ENCODE measurements at places on chromosomes 2 and 18.

DNA sequence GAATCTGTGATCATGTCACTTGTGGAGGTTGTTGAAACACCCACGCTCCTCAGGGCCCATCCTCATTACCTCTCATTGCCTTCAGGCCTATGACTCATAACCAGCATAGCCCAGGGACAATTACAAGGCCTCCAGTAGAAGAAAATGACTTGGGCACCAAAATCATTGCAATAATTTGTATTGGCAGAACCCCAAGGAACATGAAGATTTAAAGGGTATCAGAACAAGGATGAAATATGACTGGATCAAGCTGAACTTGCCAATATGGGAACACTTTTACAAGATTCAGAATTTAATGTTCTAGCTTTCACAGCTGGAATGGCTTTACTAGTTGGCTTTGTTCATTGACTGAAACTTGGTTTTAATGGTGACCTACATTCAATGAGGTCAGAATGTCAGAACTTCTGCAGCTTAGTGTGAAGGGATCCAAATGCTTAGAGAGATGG lies 156.4 kb downstream of the COPS8 start:
- DNase-seq: no peak

DNA sequence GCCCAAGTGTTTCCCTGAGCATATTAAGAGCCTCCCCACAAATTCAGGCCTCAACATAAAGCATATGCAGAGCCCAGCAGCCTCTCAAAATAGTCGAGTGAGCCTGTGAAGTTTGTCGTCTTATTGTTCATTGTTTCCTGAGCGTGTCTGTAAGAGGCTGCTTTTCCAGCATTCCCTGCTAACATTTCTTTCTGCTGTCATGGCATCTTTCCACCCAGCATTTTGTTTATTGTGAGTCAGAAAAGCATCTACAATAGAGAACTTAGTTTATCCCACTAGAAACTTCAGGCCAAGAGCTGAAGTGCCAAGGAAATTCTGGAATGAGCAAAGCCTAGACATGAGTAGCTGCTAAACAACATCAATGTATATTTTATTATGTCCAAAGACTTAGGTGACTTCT lies 46.3 kb upstream of the STAM2 start:
- no peak for DNase-seq

- DNase-seq: no peak
Measured at GRCh38 chr2:159516241-159516758, 100.0 kb downstream of the BAZ2B start.

DNA sequence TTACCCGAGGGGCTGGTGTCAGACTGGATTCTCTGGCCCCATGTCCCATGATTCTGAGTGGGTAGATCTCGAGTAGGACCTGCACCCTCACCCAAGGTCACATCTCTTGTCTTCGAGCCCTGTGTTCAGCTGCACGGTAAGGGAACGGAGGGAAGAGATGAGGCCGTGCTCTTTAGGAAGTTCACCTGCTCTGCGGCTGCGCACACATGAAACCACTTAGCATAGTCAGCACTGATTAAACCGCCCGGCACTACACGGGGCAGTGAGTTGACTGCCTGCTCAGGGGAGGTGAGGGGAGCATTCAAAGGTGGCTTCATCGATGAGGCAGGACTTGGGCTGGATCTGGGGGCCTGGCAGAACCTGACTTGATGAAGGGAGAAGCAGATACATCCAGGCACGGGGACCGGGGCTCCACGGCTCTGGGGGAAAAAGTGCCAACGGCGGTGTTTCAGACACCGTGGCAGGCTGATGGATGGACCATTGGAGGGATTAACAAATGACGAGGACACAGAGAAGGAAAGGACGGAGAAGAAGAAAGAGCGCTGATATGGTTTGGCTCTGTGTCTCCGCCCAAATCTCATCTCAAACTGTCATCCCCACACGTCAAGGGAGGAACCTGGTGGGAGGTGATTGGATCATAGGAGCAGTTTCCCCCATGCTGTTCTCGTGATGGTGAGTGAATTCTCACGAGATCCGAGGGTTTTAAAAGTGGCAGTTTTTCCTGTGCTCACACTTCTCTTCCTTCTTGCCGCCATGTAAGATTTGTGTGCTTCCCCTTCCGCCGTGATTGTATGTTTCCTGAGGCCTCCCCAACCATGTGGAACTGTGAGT lies 248.6 kb downstream of the CYP26B1 start:
- DNase-seq: no peak

- no peak for DNase-seq
Measured at GRCh38 chr18:57925706-57926105, 118.3 kb upstream of the NEDD4L start.

DNA sequence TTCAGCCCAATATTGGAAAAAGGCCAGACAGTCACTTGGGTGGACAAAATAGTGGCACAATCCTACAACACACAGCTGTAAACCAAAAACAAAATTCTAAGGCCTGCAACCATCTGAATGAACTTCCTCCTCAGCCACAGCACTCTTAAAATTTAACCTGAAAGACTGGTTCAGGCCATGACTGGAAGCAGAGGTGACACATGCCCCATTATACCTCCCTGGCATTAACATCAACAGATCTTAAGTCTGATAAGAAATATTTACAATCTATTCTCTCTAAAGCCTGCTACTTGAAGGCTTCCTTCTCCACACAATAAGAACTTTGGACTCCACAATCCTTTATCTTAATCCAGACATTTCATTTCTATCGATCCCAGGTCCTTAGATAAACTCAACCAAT lies 192.4 kb upstream of the LRP1B start:
- no peak for DNase-seq

DNA sequence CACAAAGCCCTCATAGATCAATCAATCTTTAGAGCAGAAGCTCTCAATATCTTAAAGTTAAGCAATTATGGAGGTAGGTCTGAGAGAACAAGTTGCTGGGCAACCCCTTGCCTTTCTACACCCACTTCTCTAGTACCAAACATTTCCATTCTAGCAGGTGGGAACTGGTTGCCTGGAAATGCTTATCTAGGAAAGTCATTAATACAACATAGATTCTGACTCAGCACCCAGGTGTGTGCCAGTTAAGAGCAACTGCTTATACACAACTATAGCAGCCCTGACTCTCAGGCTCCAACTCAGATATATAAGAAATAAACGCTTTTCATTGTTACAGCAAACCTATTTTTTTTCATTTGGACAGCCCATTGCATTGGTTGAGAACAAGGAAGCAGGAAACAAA lies 237.7 kb downstream of the IRS1 start:
- DNase-seq: no peak

DNA sequence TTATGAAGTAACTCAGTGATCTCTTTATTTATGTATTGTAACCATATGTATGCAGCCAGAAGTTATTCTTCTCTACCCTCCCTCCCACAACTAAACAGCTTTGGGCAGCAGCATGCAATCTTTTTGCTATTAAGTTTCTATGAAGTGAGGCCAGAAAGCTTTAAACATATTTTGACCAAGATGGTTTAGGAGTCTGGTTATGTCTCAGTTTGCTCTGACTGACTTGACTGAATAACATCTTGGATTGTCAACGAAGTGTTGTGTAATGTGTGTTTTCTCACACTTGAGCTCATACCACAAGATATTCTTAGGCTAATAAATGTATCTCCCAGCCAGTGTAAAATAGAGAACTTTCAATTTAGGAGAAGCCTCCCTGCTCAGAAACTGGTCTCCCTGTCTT lies 104.3 kb downstream of the TTC27 start:
- no peak for DNase-seq

DNA sequence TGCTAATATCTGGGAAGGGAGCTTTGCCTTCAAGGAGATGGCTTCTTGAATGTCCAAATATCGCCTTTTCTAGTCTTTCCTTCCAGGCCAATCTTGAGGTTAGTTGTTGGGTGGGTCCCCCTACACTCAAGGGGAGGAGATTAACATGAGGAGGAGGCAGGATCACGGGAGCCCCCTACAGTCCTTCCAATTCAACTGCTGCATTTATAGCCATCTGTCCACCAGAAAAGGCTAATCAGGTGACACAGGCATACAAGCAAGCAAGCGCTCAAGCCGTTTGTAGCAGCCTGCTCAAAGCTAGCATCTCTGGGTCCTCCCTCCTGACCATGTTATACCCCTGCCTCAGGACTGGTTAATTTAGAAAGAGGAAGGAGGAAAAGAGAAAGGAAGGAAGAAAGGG lies 87.6 kb downstream of the MRPS9 start:
- DNase-seq: no peak

GRCh38 chr2:110688594-110689091 lies 10.8 kb upstream of the BUB1 start:
- no peak for DNase-seq

GRCh38 chr2:219060821-219061791 lies at the start of gene IHH:
IHH (minus strand) TSS chr2:219060921; CDS start chr2:219060467, 454 bp downstream.
- no peak for DNase-seq

GRCh38 chr18:10557085-10557677 lies 31.4 kb downstream of the NAPG start:
- DNase-seq: no peak

GRCh38 chr18:57446322-57446721 lies 11.1 kb downstream of the ONECUT2 start:
- DNase-seq: no peak

DNA sequence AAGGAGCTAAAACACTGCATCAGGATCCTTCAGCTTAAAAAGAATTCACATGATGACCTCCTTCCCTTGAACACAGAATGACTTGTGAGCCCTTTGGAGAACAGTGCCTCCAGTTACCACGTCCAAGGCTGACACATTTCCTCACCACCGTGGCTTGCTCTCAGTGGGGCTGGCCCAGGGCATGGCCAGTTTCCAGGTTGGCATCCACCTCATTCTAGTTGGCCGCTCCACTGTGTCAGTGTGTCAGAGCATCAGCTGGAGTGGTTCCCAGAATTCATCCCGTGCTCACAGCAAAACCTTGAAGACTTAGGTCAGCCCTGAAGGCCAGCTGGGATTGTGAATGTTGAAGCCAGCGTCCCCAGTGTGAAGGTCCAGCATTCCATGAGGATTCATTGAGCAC lies 158.5 kb downstream of the INSIG2 start:
- no peak for DNase-seq

DNA sequence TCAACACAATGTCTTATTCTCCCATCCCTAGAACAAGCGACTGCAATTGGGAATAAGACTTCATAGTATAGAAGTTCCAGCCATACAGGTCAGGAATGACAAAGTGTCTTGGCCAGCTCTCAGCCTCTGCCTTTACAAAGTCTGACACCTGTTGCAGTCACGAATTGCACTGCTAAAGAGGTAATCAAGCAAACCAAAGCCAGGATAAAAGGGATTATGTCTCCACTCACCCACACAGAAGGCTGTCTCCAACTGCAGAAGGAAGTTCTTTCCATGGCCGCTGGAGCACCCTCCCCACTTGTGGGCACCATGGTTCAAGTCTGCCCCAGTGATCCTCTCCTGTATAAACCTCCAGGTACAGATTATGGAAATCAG lies 114.8 kb upstream of the PKDCC start:
- no peak for DNase-seq

DNA sequence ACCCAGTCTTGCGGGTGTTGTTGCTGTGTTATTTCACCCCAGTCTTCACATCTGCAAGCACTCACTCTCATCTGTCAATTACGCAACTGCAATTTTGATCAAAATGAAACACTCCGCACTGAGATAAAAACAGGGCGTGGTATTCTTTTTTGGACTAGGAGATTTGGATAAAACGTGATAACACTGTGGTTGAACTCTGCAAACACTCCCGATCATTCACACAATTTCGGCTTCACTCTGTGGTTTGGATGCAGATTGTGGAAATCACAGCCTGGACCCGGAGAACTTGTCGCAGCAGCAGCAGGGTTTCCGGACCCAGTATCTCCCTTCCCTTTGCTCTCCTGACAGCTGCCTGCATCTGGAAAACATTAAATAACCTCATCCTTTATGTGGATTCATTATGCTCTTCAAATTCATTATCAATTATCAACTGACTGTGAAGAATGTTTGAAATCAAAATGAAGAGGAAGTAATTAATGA lies 49.4 kb upstream of the APCDD1 start:
- no peak for DNase-seq

- DNase-seq: no peak
Measured at GRCh38 chr2:183029219-183029618, 9.0 kb downstream of the NCKAP1 start.

DNA sequence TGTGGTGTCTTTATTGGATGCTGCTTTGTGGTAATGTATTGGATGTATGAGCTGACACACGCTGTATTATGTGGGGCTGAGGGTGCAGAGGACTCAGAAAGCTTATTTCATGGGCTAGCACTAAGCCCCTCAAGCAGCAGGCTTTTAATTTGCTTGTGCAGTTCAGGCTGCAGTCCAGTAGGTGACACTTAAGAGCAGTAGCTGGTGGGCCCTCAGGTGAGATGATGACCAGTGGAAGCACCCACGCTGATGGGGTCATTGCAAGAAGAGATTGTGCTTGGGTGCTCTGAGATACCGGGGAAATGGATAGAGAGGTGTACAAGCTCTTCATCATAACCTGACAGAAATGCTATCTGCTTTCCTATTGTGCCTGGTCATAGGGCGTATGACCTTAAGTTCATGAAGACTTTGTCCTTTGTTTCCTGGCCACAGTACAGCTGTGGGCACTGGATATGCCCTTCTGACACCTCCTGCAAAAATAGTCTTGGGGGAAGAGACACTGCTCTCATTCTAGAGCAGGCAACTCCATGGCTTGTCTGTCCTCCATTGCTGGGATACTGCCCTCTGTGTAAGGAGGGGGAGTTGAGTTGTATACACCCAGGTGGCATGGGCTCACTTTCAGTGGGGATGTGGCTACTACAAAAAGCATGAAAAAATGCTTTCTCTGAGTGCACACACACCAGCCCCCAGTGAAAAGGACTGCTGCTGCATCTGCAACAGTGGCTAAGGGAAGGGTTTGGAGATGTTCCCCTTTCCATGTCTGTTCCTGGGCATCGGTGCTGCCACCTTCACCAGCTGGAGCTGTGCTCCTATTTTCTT lies 205.7 kb upstream of the ZSWIM2 start:
- DNase-seq: no peak

- DNase-seq: no peak
Measured at GRCh38 chr18:49494660-49495059, 7.6 kb upstream of the C18orf32 start.

DNA sequence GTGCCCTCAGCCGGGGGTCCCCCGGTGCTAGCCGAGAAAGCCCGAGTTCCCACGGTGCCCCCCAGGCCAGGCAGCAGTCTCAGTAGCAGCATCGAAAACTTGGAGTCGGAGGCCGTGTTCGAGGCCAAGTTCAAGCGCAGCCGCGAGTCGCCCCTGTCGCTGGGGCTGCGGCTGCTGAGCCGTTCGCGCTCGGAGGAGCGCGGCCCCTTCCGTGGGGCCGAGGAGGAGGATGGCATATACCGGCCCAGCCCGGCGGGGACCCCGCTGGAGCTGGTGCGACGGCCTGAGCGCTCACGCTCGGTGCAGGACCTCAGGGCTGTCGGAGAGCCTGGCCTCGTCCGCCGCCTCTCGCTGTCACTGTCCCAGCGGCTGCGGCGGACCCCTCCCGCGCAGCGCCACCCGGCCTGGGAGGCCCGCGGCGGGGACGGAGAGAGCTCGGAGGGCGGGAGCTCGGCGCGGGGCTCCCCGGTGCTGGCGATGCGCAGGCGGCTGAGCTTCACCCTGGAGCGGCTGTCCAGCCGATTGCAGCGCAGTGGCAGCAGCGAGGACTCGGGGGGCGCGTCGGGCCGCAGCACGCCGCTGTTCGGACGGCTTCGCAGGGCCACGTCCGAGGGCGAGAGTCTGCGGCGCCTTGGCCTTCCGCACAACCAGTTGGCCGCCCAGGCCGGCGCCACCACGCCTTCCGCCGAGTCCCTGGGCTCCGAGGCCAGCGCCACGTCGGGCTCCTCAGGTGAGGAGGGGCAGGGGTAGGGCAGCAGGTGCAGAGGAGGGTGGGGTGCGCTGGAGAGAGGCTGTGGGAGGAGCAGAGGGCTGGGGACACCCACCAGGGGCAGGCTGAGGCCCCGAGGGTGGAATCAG lies 14.1 kb upstream of the GMPPA start:
- DNase-seq: no peak
